ENCODE measurements at places on chromosomes 7 and 10.

DNA sequence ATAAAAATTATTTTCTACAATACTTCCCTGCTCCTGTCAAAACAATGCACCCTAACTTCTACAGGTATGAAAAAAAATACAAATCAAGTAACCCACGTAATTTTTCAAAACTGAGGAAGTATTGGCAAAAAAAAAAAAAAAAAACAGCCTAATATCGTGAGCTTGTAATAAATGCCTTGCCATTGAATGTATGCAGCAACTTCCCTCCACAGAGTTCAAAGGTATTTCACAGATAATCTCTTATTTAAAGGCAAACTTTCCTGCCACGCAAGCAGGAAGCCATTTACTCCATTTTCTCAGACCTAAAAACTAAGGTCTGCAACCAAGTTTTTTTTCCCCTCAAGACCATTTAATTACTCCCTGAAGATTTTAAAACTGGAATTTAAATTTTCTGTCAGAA, 642 bp upstream of the AGR2 start:
- no peak for DNase-seq

GRCh38 chr7:155637155-155637554, 7.3 kb upstream of the RBM33 start:
- DNase-seq, result no peak

DNA sequence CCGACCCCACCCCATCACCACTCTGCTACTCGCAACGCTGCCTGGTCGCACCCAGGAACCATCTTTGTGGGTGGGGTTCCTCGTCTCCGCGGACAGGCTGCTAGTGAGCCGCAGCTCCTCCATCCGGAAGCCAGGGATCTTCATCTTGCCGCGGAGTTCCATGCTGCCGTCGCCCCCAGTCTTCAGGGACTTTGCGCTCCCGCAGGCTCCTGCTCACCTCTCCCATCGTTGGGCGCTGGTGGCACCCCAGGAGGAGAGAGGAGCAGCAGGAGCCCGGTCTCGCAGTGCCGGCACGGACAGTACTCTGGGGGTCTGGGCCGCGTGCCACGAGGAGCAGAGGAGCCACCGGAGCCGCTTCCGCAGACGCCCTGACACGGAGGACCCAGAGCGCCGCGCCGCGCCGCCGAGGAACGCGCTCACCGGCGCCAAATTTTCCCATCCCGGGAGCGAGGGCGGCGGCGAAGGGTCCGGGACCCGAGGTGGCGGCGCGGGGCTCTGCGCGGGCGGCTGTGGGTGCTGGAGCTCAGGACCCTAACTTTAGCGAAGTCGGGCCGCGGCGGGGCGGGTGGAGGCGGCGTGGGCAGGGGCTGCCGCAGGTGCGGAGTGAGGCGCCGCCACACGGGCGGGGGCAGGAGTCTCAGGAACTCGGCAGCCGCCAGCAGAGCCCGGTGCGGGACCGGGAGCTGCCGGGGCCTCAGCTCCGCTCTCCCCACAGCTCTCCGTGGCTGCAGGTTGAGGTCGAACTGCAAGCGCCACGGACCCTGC, 750.1 kb upstream of the SORCS1 start:
- DNase-seq, result no peak

GRCh38 chr10:126584836-126585235, 85.7 kb downstream of the C10orf90 start:
- DNase-seq, result no peak

GRCh38 chr7:28136885-28137284, 43.7 kb downstream of the JAZF1 start:
- DNase-seq, result no peak

- no peak for DNase-seq
These were observed 427.7 kb downstream of the MDFIC start for GRCh38 chr7:115349635-115350034.
